Liver (tissue), 10 donors: ENCODE measurements at places on chromosomes 16 and 17. TPM values are rescaled to one million over a fixed set of nuclear protein-coding genes. Genes with fewer than 3 reads are reported as not detected.

GRCh38 chr16:89404561-89404960 lies 85.8 kb downstream of the ANKRD11 start:
- no peak for DNase-seq

DNA sequence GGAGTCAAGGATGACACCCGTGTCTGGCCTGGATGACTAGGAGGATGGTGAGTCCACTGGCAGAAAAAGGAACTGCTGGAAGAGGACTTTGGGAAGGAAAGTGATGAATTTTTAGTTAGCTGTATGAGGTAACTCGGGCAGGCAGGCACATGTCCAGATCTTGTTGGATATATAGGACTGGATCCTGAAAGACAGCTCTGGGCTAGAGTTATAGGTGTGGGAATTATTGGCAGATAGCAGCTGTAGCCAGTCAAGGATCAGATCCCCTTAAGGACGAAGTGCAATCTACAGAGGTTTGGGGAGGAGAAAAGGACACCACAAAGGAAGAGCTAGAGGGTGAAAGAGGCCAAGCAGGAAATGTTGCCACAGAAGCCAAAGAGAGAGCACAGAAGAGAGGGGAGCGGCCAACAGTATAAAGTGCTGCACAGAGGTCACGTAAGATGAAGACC lies 10.1 kb downstream of the CYB5D1 start:
- DNase-seq, result no peak

DNA sequence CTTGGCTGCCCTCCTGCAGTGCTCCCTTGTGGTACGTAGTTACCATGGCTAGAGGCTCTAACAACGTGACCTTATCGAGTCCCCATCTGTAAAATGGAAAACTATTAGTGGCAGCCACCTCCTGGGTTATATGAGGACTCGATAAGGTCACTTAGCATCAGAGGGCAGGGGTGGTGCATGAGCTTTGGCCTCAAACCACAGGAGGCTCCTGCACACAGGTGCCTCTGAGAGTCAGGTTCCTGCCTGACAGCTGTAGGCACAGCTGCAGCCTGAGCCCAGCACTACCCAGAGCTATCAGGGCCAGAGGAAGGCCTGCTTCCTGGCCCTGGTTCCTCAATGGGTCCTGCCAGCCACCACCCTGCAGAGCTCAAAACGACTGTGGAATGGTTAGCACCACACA lies 57.2 kb upstream of the SEC14L1 start:
- no peak for DNase-seq

DNA sequence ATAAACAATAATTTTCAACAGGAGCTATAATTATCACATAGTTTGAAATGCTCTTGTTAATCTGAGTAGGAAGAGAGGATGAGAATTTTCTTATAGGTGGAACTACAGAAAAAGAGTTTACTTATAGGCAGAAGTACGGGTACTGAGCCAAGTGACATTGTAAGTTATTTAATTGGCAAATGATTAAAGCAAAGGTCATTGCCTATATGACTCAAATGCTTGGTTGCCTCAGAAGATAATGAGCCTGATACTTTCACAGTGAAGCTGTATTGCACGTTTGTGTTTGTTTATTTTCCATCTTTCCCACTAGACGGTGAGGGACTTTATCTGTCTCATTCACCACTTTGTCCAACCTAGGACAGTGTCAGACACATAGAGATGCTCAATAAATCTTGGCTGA lies 749.3 kb downstream of the MAF start:
- no peak for DNase-seq

SOST gene
- total RNA-seq, result not detected

C17orf78 gene
- total RNA-seq, result not detected

PRKCA gene
- total RNA-seq, result 7.6 TPM

MARCHF10 gene
- total RNA-seq, result not detected
